Mammary epithelial cell (primary cell): ENCODE measurements at places on chromosomes 5 and 9.

DNA sequence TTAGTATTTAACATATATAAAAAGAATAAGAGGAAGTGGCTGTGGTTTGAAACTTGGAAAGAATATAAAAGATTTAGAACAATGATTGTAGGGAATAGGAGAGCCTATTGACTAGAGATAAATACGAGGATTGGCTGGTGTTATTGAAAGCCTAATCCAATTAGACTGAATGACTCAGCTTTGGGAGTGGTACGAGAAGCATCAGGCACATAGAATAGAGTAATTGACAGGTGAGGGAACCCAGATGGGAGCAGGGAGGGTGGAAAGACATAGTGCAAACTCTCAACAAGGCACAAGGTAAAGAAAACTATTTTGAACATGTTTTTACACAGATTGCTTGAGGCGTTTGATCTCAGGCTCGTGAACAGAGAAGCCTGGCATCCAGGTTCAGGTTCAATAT is 338.9 kb upstream of the KLF9 start:
- no peak for DNase-seq

DNA sequence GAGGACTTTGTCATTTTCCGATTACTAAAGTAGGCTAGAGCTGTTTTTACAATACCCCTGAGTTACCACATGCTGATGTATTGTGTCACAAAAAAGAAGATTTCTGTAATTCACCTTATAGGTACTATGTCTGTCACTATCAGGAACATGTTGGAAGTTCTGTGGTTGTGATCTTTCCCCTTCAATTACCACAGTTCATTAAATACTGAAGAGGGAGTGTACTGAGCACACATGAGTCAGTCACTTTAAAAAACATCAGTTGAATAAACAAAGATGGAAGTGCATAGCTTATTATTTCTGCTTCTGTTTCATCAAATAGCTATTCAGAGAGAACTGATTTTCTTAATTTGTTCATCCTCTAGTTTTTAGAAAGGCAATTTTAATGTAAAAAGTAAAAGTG is 31.7 kb downstream of the AP3S1 start:
- peak; percentile 77 for DNase-seq

- no peak for DNase-seq
Observed at GRCh38 chr5:32522429-32523143, 62.8 kb upstream of the SUB1 start.

DNA sequence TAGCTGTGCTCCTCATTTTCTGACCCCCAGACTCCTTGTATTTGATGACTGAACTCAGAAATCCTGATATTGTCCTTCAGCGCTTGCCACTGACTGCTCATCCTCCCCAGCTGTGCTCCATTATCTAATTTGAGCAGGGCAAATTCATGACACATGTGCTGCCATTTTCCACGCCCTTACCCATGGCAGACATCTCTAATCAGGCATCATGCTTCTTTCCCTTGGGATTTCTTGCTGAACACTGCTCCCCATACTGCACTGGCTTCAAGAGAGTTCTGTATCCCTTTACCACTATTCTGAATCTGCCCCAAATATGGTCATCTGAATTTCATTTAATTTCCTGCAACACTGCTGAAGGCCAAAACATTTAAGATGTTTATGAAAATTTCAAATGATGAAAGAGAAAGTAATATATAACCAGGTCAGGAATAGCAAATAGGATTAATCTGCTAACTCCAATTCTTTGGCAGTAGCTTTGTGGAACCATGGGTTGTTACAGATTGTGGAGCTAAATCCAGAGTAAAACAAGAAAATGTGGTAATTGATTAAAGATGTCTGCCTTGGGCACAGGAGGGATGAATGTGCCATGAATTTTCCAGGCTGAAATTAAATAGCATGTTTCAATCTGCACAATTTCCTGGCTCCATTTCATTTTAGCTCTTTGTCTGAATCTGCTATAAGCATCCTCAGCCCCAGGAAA is 93.6 kb downstream of the CYFIP2 start:
- no peak for DNase-seq

DNA sequence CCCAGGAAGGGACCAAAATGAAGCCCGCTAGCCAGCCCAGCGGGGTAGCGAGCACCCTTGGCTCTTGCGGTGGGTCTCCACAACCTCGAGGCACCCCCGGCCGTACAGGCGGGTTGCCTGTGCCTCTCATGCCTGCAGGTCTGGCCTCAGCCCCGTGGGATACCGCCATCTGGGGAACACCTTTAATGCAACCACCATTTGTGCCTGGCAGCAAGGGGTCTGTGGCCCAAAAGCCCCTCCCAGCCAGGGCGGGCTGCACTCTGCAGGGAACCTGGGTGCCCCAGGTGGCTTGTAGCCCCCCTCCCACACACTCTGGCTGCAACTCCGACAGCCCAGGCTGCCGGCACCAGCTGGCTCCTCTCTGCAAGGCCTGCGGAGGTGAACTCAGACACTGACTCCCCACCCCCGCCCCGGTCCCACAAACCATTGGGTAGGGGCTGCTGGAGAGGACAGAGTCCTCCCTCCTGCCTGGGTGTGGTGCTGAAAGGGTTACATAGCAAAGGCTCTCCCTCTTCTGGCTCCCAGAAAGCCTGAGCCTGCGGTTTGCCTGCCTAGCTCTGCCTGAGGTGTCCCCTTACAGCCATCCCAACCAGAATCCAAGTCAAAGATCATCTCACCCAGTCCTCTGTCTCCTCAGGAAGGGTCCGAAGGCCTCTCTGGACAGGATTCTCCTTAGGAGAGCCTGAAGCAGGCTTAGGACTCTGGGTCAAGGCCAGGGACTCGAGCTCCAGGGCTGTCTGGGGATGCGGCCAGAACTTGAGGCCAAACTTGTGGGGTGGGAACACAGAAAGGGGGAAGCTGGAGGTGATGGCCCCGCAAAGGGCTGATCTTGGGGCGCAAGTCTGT is 109.4 kb downstream of the PSD2 start:
- no peak for DNase-seq
